ENCODE measurements at places on chromosomes 4 and X.

DNA sequence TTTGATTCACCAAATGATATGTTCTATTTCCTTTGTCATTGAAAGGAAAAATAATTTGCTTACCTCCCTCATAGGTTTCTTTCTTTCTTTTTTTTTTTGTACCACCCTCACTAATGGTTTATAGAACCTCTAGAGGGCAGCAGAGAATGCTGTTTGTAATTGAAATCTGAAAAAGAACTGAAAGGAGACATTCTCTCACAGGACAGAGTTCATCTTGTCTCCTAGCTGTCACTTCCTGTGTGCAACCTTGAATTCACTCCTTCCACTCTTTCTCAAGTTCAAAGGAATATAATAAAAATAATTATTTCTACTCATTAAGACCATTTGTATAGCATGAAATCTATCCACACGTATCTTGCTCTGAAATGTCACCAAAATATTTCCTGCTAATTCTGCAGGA is 51.0 kb downstream of the GUCY1B1 start:
- peak; percentile 64 for DNase-seq

DNA sequence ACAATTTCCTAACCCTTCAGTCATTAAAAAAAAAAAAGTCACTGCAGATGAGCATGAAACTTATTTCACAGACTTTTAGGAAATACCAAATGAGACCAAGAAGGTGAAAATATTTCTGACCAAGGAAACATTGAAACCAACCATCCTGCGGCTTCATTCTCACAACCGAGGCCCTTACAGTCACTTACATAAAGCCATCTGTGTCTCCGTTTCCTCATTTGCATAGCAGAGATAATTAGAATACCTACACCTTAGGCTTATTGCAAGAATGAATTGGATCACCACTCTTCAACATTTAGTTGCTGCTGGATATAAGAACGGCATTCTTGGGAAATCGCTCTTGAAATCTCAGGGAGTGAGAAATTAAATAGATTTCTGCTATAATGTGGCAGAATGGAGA is 356.2 kb downstream of the HS3ST1 start:
- DNase-seq: no peak

DNA sequence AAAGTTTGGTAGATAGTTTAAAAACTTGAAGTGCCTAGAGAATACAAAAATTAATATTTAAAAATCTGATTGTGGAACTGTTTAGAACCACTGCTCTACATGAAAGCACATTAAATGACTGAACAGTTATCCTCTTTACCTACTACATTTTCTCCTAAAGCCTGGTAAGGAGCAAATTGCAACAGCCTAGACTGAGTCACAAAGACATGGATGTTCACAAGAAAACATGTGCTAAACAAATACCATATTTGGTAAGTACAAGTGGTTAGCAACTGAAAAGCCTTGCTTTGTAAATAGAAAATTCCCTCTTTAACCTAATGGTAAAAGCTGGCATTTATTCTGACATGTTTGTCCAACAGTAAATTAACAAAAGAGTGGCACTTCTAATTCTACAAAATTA is 203.1 kb downstream of the FBXO8 start:
- no peak for DNase-seq

DNA sequence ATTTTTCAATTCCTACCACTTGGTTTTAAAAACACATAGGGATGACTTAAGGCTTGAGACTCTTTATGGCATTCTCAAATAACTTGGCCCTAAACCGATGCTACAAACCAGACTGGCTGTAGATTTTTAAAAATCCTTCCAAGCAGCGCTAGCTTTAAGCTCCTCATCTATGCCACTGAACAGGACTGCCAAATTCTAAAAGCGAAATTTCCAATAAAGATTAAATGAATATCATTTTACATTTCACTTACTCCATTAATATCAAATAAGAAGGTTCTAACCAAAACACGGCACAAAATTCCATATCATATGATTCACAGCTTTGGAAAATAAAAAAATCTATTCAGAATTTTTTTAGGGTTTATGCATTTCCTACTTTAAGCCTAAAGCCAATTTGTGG is 134.2 kb downstream of the FANCB start:
- DNase-seq: no peak

DNA sequence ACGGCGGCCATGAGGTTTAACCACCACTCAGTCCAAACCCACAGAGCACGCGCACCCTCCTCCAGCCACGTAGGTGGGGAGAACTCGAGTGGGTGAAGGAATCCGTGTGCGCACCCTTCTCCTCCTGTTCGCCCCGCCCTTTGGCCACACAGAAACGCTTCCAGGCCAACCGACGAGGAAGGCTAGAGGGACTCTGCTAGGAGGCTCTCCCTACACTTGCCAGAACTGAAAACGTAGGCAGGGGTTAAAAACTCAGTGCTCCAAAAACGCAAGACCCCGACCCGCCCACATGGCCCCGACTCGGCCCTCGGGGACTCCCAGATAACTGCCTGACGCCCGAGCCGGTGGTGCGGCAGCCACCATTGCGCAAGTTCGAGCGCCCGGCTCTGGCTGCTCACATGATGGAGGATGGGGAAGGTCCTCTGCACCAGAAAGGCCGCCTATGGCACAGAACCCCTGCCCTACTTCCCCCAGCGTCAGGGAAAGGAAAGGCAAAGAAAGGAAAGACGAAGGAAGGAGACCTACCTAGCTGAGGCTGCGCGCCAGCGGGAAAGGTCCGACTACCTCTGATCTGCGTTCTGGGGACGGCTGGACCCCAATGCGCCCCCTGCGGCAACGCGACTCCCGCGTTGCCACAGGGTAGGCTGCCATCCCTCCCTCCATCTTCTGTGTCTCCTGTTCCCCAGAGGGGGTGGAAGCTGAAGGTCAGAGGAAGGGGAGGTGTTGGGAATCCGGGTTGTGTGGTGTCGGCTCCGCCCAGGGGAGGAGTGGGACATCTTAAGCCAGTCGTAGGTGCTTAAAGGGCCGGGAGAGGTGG is 201.9 kb upstream of the AGTR2 start:
- DNase-seq: peak; percentile 11

GRCh38 chr4:150863456-150863855 is 151.6 kb downstream of the LRBA start:
- DNase-seq: no peak

DNA sequence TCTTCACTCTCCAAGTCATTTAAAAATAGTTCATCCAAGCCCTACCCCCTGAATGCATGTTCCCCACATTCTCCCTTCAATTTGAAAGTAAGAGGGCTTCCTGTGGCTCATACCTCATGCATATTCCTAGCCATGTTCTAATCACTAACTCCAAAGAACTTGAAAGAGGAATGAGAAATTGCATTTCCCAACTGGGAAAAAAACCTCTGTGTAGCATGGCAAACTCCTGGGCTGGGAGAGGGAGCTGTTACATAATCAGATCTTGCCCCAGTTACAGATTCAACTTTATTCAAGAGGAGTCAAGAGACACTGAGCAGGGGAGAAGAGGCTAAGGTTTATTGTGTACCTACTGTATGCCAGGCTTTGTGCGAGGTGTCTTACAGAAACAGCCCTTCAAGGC is 90.2 kb downstream of the SLC2A9 start:
- DNase-seq: no peak

DNA sequence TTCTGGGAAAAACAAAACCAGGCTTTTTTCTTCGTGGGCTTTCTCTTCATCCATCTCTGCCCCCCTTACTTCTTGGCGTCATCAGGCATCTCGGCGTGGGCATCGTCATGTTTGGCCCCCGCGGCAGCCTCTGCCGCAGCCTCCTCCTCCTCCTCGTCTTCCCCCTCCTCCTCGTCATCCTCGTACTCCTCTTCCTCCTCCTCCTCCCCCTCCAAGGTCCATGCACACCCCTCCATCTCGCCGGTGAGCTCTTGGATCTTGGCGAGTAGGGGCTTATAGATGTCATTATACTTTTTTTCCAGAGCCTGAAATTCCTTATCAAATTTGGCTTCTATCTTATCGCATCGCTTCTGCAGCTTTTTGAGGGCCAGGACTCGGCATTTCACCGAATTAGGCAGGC is 488 bp downstream of the NAP1L5 start:
- DNase-seq: no peak

GRCh38 chrX:66076801-66077200 is 36.9 kb upstream of the VSIG4 start:
- DNase-seq: no peak

- no peak for DNase-seq
Observed at GRCh38 chrX:150268839-150269355, 94.2 kb upstream of the MAMLD1 start.

- DNase-seq: no peak
Observed at GRCh38 chrX:3520458-3520857, 174.0 kb upstream of the MXRA5 start.

GRCh38 chr4:10619220-10619619 is 65.3 kb downstream of the CLNK start:
- DNase-seq: peak; percentile 42

DNA sequence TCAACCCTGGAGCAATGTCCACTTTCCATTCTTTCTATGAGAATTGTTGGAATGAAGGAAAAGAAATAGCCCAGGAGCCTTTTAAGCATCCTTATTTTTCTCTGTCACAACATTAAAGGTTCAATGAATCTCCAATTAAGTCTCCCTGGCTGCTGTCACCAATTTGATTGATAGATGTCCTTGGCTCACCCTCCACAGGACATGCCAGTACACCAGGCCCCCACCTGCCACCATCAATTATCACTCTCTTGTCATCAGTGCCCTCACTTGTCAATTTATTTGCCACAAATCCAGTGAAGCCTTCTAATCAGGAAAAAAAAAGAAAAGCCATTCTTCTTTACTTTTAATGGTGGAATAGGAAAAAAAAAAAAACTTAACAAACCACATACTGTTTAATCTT is 453.6 kb downstream of the CENPC start:
- no peak for DNase-seq

DNA sequence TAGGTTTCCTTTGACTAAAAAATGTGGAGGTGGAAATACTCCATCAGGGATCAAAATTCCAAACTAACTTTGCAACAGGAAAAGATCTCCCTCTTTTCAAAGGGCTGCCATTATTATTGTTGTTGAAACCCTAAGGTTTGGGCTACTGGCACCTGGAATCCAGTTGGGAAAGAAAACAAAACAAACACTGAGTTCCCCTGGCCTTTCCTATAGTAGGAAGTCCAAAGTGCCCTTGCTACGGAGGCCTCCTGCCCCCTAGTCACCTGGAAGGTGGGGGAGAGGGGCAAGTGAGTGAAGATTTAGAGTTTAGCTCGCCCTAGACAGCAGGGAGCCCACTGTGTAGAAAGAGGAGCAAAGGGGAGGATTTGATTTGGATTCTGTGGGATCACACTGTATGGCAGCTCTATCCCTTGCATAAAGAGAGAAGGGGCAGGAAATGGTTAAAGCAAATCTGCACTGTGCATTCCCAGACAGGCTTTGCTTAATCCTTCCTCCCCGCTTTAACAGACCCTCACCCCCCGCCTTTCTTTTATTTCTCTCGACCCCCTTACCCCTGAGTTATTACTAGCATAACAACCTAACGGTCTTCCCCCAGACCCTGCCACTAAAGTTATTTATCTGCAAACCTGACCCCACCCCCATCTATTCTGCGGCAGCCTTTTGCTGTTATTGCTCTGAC is 627 bp upstream of the FAT4 start:
- no peak for DNase-seq

DNA sequence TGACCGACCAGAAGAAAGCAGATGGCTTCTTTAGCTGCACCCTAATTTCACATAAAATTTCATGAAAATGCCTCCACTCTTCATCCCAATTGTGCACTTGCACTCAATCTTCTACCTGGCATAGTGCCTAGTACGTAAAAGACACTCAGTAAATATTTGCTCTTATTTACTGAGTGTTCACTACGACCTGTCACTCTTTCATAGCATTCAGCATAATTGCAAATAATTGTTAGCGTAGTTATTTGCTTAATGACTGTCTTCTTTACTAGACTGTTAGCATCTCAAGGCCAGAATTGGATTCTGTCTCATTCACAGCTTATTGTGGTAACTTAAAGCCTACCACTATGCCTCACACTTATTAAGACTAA is 130.2 kb downstream of the ENOX2 start:
- DNase-seq: no peak

- no peak for DNase-seq
Observed at GRCh38 chrX:2450681-2451080, 50.1 kb downstream of the DHRSX start.

- no peak for DNase-seq
Observed at GRCh38 chr4:122894827-122895226, 27.6 kb downstream of the NUDT6 start.

DNA sequence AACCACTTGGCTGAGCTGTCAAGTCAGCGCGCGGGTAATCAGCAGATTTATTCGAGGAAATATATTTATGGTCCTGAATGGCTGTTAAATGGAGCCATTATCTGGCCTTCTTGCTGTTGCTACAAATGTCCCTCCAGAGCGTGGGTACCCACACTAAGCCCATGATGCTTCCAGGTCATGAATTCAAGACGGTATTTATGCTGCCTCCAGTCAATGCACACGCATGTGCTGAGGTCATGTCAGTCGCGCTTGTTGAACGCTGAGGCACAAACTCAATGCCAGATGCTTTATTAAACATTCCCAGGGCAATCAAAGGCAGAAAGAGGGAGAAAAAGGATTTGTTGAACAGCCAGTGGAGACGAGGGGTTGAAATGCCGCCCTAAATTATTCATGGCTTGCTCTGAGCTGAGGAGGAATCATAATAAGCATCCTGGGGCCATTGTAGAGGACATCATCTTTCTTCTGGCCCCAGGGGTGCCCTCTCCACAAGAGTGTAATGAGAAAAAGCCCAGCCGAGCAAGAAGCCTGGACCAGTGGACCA is 36.1 kb upstream of the CLDN24 start:
- no peak for DNase-seq
